ENCODE measurements at places on chromosomes 11 and 22.

- no peak for DNase-seq
- H3K27ac ChIP-seq = no peak overlapping the region
- no peaks in the 10 kb centered on the region for H3K36me3 ChIP-seq
- no peaks in the 10 kb centered on the region for H3K27me3 ChIP-seq
- no peak overlapping the region for H3K4me3 ChIP-seq
Observed at GRCh38 chr11:22234743-22235142, 41.9 kb downstream of the ANO5 start.

GRCh38 chr22:27681037-27681436, 120.5 kb downstream of the MN1 start:
- H3K4me3 ChIP-seq = no peak overlapping the region
- H3K27me3 ChIP-seq = no peaks in the 10 kb centered on the region
- no peaks in the 10 kb centered on the region for H3K36me3 ChIP-seq
- peaks cover 4% of the 10 kb centered on the region for H3K4me1 ChIP-seq
- no peak for DNase-seq

- no peak overlapping the region for H3K4me3 ChIP-seq
- no peak overlapping the region for H3K27ac ChIP-seq
- H3K36me3 ChIP-seq = no peaks in the 10 kb centered on the region
- H3K4me1 ChIP-seq = no peaks in the 10 kb centered on the region
- H3K27me3 ChIP-seq = no peaks in the 10 kb centered on the region
Observed at GRCh38 chr11:83014951-83015350, 56.7 kb downstream of the RAB30 start.

GRCh38 chr11:92227230-92227814, 2.7 kb downstream of the FAT3 start:
- peaks cover 5% of the 10 kb centered on the region for H3K4me1 ChIP-seq
- H3K36me3 ChIP-seq = no peaks in the 10 kb centered on the region
- H3K27ac ChIP-seq = no peak overlapping the region
- no peak for DNase-seq

DNA sequence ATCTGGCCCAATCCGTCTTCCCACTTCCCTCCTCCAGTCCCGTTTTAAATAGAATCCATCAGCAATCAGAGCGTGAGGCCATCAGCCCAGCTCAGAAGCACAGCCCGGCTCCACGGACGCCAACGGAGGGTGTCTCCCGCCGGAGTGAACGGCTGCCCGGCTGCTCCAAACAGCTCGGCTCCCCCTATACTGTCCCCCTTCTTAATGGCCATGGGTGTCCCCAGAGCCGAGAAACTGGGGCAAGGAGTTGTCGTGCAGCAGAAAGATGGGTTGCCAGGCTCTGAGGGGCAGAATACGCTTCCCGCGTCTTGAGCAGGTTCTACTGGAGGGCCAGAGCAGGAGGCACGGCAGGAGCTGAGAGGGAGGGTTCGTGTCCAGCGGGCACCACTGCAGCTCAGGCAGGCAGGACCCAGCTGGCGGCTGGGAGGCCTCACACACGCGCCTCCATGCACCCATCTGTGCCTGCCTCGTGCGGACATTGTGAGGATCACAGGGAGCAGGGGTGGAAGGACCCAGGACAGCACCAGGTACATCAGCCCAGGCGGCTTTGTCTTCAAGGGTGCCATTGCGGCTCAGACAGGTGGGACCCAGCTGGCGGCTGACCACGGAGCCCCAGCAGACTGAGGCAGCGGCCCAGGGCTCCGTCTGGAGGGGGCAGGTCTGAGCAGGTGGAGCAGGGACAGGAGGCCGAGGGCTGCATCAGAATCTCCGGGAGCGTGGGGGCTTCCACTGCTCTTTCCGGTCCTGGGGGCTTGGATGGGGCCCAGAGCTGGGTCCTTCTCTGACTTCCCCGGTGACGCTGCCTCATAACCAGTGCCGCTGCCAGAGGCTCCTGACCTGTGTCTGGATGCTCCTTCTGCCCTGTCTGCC, 882.7 kb downstream of the BRD1 start:
- H3K36me3 ChIP-seq = no peaks in the 10 kb centered on the region
- DNase-seq = no peak
- no peaks in the 10 kb centered on the region for H3K4me1 ChIP-seq
- H3K27me3 ChIP-seq = peaks cover 93% of the 10 kb centered on the region
- no peak overlapping the region for H3K27ac ChIP-seq

DNA sequence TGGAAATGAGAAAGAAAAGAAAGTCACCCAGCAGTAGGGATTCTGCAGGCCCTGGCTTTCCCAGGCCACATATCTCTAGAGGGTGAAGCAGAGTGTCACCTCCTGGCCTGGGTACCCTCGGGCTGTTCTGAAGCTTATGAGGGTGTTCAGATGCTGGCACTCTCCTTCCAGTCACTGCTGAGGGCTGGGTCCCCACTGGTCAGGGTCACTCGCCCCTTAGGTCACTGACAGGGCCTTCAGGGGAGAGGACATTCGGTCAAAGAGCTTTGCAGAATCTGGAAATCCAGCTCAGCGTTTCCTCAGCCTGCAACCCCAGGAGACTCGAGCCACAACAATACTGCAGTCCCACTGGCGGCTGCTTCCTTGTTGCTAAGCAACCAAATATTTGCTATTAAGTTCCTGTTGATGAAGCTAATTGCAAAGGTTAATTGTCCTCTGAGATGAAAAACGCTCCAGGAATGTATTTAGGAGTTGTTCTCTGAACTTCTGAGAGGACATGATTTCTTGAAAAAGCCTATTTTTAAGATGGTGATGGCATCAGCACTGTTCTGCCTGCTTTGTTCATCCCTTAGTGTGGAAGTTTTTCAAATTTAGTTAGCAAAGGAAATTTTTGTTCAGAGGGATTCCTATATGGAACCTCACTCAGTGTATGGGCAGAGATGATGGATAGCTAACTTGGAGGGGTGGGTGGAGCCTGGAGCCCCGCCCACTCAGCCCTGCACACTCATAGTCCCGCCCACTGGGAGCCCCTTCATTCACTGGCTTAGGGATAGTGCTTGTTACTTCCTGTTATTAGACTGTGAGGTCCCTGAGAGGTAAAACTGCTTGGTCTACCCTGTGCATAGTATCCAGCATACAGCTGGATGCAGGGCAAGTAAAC, 109.2 kb downstream of the CSNK2A3 start:
- no peak overlapping the region for H3K4me3 ChIP-seq
- no peaks in the 10 kb centered on the region for H3K36me3 ChIP-seq
- no peak overlapping the region for H3K27ac ChIP-seq
- H3K4me1 ChIP-seq = no peaks in the 10 kb centered on the region

DNA sequence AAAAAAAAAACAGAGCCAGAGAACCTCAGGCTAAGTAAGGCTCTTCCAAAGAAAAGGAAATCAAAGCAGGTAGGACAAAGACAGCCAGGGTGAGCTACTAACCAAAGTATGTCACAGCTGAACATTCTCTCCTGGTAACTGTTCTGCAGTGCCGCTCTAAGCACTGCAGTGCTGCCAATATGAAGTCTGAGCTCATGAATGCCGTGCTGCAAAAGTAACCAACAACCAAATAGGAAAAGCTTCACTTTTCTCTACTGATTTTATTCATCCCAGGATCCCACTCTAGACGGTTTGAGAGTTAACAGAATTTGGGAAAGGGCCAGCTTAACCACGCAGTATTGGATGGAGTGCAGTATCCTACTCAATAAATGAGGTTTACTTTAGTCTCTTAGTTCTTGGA, 3.5 kb downstream of the SIK3 start:
- no peak overlapping the region for H3K4me3 ChIP-seq
- no peak overlapping the region for H3K27ac ChIP-seq

DNA sequence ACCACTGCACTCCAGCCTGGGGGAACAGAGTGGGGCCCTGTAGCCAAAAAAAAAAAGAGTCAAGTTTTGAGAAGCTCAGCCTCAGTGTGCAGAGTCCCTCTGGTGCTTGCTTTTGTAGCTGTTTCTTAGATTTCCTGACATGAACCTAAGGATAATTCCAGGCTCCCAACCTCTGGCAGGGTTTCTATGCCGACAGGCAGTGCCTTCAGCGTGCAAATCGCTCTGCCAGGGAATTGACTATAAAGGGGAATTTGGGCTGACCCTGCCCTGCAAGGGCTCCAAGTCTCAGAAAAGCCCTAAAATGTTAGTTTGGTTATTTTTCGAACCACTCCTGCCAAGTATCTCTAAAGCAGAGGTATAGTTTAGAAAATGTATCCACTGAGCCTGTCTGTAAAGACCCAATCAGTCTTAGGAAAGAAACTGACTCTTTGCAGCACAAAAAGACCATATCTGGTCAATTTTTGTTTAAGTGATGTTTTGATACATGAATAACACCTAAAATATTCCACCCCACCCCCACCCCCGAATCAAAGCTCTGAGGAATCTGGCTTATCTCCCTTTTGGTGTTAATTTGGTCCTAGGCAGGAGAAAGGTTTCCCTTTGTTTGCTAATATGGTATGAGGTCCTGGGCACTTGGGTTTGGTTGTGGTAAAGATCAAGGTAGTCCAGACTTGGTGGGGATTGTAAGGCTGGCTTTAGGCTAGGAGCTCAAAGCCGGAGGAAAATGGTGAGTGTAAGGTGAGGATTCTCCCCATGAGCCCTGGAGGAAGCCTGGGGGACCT, 49.7 kb downstream of the ANO1 start:
- H3K4me1 ChIP-seq = peaks cover 22% of the 10 kb centered on the region
- H3K36me3 ChIP-seq = peaks cover 63% of the 10 kb centered on the region
- no peak overlapping the region for H3K4me3 ChIP-seq

GRCh38 chr11:75450826-75451821, 18.1 kb upstream of the KLHL35 start:
- no peaks in the 10 kb centered on the region for H3K4me1 ChIP-seq
- DNase-seq = peak; percentile 37
- H3K36me3 ChIP-seq = no peaks in the 10 kb centered on the region
- no peak overlapping the region for H3K27ac ChIP-seq
- H3K4me3 ChIP-seq = no peak overlapping the region

GRCh38 chr11:66070604-66071380, 720 bp downstream of the PACS1 start:
- H3K27ac ChIP-seq = no peak overlapping the region
- H3K36me3 ChIP-seq = peaks cover 28% of the 10 kb centered on the region
- peak overlapping the region; percentile 72 for H3K4me3 ChIP-seq
- DNase-seq = peak; percentile 37

GRCh38 chr11:44880953-44881352, 69.7 kb downstream of the TP53I11 start:
- H3K27ac ChIP-seq = no peak overlapping the region
- H3K27me3 ChIP-seq = peaks cover 95% of the 10 kb centered on the region
- H3K36me3 ChIP-seq = no peaks in the 10 kb centered on the region
- H3K4me3 ChIP-seq = no peak overlapping the region
- no peak for DNase-seq

DNA sequence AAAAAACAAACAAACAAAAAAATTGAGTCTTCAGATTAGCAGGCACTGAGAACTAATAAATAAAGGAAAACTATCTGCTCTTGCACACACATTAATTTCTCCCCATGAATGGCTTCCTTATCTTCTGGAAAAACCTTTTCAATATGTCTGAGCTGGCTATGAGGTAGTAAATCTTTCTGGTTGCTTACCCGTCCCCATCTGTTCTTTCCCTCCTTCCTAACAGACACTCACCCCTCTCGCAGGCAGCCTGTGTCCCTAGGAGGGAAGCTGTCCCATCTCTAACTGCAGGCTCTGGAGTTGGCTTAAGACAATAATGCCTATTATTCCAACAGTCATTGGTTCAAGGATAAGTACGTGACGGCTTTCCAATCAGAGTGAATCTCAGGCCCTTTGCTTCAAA, 8.2 kb upstream of the SCUBE2 start:
- no peak for DNase-seq
- no peaks in the 10 kb centered on the region for H3K36me3 ChIP-seq
- no peak overlapping the region for H3K4me3 ChIP-seq
- no peaks in the 10 kb centered on the region for H3K27me3 ChIP-seq
- no peaks in the 10 kb centered on the region for H3K4me1 ChIP-seq

DNA sequence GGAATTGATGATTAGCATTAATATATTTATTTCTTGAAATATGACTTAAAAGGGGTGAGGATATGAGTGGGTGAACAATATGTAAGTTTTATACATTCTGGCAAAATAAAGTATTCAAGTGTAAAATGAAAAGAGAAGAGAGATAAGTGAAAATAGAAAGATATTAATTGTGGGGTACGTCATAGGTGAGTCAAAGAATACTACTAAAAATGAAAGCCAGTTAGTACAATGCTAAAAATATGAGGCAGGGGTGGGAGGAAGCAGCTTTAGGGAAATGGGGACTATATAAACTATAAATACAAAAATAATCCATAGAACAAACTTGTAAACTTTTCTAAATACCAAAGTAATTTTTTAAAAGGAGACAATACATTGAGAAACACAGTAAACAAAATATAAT, 661.4 kb downstream of the CNTN5 start:
- H3K27ac ChIP-seq = no peak overlapping the region
- no peaks in the 10 kb centered on the region for H3K36me3 ChIP-seq
- DNase-seq = no peak

DNA sequence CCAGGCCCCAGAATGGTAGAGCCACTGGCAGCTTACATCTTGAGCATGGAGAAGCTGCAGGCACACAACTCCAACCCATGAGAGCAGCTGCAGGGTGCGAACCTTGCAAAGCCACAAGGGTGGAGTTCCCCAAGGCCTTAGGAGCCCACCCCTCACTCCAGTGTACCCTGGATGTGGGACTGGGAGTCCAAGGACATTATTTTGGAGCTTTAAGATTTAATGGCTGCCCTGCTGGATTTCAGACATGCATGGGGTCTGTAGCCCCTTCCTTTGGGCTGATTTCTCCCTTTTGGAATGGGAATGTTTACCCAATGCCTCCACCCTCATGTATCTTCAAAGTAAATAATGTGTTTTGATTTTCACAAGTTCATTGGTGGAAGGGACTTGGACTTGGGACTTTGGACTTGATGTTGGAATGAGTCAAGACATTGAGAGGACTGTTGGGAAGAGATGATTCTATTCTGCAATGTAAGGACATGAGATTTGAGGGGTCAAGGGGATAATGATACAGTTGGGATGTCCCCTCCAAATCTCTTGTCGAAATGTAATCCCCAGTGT, 1.1 kb upstream of the KRTAP5-7 start:
- H3K27ac ChIP-seq = no peak overlapping the region
- no peaks in the 10 kb centered on the region for H3K27me3 ChIP-seq
- no peaks in the 10 kb centered on the region for H3K36me3 ChIP-seq
- no peak overlapping the region for H3K4me3 ChIP-seq
- H3K4me1 ChIP-seq = peaks cover 13% of the 10 kb centered on the region

DNA sequence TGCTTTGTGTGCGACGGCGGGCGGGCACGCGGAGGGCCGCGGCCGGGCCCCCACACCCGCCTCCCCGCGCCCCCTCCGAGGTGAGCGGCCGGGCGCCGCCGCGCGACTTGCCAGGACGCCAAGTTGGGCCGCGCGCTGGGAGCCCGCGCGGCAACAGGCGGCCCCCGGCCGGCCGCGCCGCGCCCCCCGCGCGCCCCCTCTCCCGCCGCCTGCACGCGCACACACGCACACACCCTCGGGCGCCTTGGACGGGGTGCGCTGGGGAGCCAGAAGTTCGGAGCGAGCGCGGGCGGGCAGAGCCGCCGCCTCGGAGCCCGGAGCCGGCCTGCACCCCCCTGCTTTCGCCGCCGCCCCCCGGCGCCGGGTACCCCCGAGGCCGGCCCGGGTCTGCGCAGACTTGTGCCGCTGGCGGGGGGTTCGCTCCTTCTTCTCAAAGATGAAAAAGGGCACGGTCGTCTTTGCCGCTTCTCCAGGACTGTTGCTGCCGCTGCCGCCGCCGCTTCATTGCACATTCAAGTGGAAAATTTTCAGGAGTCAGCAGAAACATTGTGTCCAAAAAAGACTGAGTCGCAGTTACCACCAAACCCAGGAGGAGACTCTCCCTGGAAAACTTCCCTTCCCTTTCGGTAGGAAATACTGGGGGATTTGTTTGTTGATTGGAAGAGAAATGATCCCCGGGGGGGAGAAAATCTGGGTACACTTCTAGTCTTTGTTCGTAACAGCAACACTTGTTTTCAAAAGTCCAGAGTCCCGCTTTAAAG, 895 bp downstream of the TEAD1 start:
- peaks cover 37% of the 10 kb centered on the region for H3K4me1 ChIP-seq
- peak overlapping the region; percentile 61 for H3K27ac ChIP-seq
- peak overlapping the region; percentile 94 for H3K4me3 ChIP-seq
- H3K36me3 ChIP-seq = no peaks in the 10 kb centered on the region
- no peak for DNase-seq
